ENCODE measurements at places on chromosomes 1 and 21.

DNA sequence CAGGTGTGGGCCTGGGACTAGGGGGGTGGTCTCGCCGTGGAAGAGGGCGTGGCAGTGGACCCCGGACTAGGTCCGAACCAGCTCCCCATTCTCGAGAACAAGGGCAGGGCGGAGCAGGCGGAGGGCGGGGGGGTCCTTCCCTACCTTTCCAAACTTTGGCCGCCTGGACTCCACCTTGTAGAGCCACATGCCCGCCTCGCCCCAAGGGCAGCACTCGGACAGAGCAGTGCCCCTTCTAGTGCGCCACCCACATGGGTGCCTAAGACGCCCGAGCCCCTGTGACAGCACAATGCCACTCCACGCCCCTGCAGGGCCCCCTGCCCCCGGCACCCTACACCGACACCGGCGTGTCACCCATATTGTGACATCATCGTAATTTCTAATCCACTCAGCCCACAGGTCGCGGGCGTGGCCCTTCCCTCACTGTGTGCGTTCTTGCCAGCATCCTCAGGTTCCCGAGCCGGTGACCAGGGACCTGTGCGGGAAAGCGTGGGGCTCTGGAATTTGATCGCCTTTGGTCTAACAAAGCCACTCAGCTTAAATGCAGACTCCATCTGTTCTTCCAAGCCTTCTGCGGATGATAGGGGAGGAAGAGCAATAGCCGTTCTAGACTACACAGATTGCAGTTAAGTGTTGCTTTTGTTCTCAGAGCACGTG is 553 bp upstream of the STMN1 start:
- H3K27me3 ChIP-seq: no peaks in the 10 kb centered on the region
- H3K36me3 ChIP-seq: peaks cover 36% of the 10 kb centered on the region
- H3K4me1 ChIP-seq: peaks cover 5% of the 10 kb centered on the region
- peak overlapping the region; percentile 61 for H3K27ac ChIP-seq

DNA sequence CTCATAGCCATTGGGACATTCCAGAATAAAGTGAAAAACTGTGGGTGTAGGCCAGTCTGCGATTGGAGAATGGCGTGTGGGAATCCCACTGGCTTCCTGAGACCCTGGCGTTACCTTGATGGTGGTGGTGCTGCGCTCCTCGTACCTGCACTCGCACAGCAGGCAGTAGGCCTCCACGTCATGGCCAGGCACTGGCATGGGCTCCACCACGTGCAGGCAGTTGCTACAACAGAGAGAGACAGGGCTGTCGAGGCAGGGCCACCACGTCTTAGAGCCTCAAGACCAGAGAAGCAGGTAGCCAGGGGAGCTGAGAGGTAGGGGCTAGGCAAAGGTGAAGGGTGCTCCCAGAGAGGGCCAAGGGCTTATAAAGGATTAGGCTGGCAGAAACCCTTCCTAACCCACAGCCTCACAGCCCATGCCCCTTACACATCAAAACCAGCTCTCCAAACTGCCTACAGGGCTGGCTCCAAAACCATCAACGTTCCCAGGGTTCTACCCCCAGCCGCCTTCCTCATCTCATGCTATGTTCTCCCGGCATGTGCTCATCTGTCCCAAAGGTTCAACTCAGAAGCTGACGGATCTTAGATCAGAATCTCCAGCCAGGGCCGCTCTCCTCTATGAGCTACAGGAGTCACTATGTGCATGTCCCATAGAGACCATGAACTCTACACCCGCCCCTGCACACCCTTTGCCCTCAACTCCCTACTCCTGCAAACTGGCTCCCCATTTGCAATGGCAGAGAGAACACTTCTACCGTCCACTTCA is 7.5 kb downstream of the TMEM9 start:
- H3K27me3 ChIP-seq: no peaks in the 10 kb centered on the region
- H3K4me1 ChIP-seq: no peaks in the 10 kb centered on the region
- H3K4me3 ChIP-seq: no peak overlapping the region
- H3K27ac ChIP-seq: no peak overlapping the region
- ATAC-seq: no peak

DNA sequence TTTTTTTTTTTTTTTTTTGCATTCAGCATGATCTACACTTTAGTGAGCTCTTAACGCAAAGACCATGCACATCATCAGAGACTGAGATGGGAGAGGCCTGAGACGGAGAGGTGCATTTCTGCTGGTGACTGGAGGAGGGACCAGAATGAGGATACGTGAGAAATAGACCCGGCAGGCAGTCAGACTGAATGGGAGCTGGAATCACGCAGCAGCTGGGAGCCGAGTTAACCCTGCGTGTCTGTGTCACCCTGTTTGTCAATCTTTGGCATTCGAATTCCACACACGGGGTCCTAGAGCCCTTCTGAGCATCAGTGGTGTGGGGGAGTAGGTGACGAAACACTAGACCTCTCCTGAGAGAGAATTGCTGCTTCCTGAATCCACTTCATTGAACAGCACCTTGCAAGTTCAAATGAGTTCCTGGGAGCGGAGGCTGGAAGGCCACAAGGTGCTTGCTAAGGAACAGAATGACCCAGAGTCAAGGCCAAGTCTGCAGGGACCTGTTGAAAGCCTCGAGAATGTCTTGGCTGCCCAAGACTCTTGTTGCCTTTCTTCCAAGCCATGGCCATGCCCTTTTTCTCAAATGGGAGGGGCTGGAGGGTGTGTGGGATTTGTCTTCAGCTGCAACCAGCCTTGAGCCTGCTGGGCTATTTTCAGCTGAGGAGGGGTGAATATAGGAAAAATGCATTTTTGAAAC is 123.3 kb downstream of the CNIH3 start:
- H3K4me1 ChIP-seq: no peaks in the 10 kb centered on the region
- H3K27ac ChIP-seq: no peak overlapping the region
- no peak for ATAC-seq
- no peak overlapping the region for H3K4me3 ChIP-seq
- H3K27me3 ChIP-seq: peaks cover 6% of the 10 kb centered on the region
- no peaks in the 10 kb centered on the region for H3K36me3 ChIP-seq

GRCh38 chr1:24317081-24317480 is 2.1 kb upstream of the GRHL3 start:
- H3K27ac ChIP-seq: no peak overlapping the region
- H3K4me1 ChIP-seq: peaks cover 18% of the 10 kb centered on the region
- ATAC-seq: no peak

- H3K27me3 ChIP-seq: no peaks in the 10 kb centered on the region
- H3K4me3 ChIP-seq: no peak overlapping the region
- peaks cover 78% of the 10 kb centered on the region for H3K36me3 ChIP-seq
- ATAC-seq: no peak
- H3K27ac ChIP-seq: no peak overlapping the region
- no peaks in the 10 kb centered on the region for H3K4me1 ChIP-seq
Observed at GRCh38 chr21:36055551-36055950, 4.8 kb downstream of the SETD4 start.

DNA sequence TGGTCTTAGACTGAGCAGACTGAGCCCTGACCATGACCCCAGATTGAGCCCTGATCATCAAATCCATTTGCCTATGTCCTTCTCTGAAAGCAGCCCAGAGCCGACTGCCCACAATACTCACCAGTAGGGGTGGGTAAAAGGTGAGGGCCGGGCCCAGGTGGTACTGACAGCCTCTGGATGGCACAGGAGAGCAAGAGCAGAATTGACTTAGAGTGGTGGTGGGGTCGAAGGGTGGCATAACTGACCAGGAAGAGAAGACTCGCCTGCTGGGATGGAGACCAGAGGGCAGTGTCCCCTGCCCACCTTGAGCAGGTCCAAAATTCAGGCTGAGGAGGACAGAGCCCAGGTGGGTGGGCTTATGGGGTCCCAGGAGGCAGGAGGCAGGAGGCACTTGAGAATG is 161.3 kb upstream of the POU3F1 start:
- no peaks in the 10 kb centered on the region for H3K4me1 ChIP-seq
- no peak overlapping the region for H3K27ac ChIP-seq
- no peak overlapping the region for H3K4me3 ChIP-seq
- ATAC-seq: no peak
- no peaks in the 10 kb centered on the region for H3K36me3 ChIP-seq

- H3K27ac ChIP-seq: no peak overlapping the region
- no peak for ATAC-seq
- no peaks in the 10 kb centered on the region for H3K36me3 ChIP-seq
- H3K27me3 ChIP-seq: peaks cover 23% of the 10 kb centered on the region
- H3K4me1 ChIP-seq: peaks cover 7% of the 10 kb centered on the region
- H3K4me3 ChIP-seq: no peak overlapping the region
Observed at GRCh38 chr21:15564907-15565306, 164.9 kb upstream of the USP25 start.

DNA sequence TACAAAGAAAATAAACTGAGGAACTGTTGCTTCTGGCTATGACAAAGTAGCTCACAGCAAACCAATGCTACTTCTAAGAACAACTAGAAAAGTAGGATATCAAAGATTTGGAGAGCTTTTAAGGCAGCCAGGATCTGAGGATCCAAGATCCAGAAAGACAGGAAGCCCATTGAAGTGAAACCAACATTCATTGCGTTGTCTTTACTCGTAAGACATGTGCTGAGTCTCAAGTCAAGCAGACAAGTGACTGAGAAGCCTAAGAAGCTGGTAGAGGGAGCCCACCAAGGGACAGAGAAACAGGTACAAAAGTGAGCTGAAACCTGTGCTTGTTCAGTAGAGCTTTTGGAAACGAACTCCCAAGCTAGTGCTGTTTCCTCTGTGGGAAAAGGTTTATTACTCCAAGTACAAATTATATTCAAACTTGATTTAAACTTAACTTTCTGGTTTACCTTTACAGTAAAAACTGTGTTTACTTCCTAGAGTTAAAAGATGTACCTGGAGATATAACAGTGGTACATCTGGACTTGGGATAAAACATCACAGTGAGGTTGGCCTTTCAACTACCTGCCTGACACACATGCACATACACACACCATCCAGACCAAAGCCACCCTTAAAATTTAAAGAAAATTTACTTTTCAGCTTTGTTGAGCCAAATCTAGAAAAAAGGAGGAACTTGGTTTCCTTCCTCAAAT is 41.2 kb downstream of the NME7 start:
- no peak overlapping the region for H3K4me3 ChIP-seq
- no peaks in the 10 kb centered on the region for H3K27me3 ChIP-seq
- peaks cover 7% of the 10 kb centered on the region for H3K36me3 ChIP-seq

GRCh38 chr21:15373941-15374340 is 309.1 kb upstream of the NRIP1 start:
- no peak overlapping the region for H3K4me3 ChIP-seq
- H3K27me3 ChIP-seq: peaks cover 6% of the 10 kb centered on the region
- no peak for ATAC-seq
- H3K27ac ChIP-seq: no peak overlapping the region

DNA sequence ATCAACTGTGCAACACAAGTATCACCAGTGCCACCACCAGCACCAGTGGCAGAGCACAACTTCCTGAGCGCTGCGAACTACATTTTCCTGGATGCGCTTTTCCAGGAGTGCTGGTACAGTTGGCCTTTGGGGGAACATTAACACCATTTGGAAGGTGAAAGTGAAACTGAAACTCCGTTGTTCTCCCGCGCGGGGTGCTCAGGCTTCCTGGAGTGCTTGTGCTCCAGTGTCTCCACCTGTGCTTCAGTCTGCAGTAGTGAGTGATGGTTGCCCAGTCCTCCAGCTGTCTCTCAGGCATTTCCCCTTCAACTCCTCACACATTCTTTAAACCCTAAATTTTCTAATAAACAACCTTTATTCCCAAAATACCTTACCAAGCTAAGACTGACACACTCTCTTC is 187.8 kb downstream of the LRRIQ3 start:
- peaks cover 5% of the 10 kb centered on the region for H3K4me1 ChIP-seq
- H3K36me3 ChIP-seq: no peaks in the 10 kb centered on the region
- ATAC-seq: peak; percentile 44
- H3K4me3 ChIP-seq: peak overlapping the region; percentile 71
- H3K27me3 ChIP-seq: no peaks in the 10 kb centered on the region
- no peak overlapping the region for H3K27ac ChIP-seq

DNA sequence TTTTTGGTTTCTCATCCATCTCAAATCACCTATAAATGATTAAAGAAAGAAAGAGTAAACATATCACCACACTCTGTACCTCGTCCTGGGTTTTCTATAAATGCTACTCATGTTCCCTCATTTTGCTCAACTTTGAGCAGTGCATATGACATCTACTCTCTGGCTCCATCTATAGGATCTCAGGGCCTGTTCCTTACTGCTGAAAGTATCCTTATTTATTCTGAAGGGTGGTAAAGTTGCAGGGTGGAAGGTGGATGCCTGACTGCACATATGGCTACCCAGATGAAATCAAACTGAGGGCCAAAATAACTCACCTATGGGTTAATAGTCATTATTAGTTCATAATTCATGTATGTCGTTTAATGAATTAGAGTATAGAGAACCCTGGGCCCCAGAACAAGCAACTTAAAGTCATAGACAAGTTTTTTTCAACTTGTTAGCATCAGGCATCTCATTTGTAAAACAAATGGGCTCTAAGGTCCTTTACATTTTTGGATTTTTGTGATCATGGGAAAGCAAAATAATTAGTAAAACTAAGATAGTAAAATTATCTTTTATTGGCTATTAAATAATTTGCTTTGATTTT is 46.5 kb downstream of the NCF2 start:
- peak; percentile 80 for ATAC-seq
- H3K27ac ChIP-seq: no peak overlapping the region
- no peaks in the 10 kb centered on the region for H3K4me1 ChIP-seq
- no peaks in the 10 kb centered on the region for H3K27me3 ChIP-seq

- no peak for ATAC-seq
- H3K36me3 ChIP-seq: no peaks in the 10 kb centered on the region
- H3K4me3 ChIP-seq: no peak overlapping the region
Observed at GRCh38 chr1:112319371-112320040, 76.5 kb upstream of the CTTNBP2NL start.

DNA sequence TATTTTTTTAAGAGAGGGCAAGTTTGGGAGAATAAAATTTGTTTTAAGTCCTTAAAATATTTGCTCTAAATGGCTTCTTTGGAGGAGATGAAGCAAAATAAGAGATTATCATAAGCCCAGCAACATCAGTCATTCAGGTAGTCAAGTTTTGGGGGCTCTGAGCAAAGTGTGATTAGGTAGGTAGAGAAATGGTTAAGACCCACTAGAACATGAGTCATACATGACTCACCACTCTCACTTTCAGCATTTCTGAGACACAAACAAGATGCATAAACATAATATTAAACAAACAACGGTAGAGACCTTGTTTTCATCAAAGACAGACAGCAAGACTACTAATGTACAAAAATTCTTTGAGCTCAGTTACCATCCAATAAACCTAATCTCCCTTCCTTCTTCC is 272.2 kb downstream of the LMO4 start:
- H3K4me3 ChIP-seq: no peak overlapping the region
- H3K27ac ChIP-seq: no peak overlapping the region
- ATAC-seq: no peak
- H3K4me1 ChIP-seq: no peaks in the 10 kb centered on the region
- H3K27me3 ChIP-seq: peaks cover 3% of the 10 kb centered on the region

DNA sequence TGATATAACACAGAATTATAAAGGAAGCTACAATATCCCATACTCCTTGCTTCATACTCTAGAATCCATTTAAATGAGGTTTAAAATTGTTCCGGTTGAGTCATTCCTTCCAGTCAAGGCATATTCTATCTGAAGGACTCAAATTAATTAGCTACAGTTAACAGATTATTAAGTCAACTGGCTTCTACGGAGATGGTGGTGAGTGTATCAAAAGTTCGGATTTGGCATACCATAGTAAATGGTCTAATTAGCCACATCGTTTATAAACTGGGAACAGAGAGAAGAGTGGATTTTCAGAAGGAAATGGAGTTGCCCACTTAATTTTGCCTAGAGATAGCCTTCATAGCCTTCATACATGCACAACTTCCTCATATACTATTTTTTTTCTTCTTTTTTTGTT is 1095.3 kb downstream of the TTLL7 start:
- no peaks in the 10 kb centered on the region for H3K4me1 ChIP-seq
- H3K27ac ChIP-seq: no peak overlapping the region
- no peaks in the 10 kb centered on the region for H3K27me3 ChIP-seq
- ATAC-seq: no peak
- H3K4me3 ChIP-seq: no peak overlapping the region
- no peaks in the 10 kb centered on the region for H3K36me3 ChIP-seq

- peak overlapping the region; percentile 8 for H3K4me3 ChIP-seq
- H3K36me3 ChIP-seq: no peaks in the 10 kb centered on the region
- no peak overlapping the region for H3K27ac ChIP-seq
- H3K27me3 ChIP-seq: peaks cover 29% of the 10 kb centered on the region
Observed at GRCh38 chr1:160400646-160401486, 502 bp downstream of the VANGL2 start.
